ENCODE measurements at places on chromosomes 2 and 18.

DNA sequence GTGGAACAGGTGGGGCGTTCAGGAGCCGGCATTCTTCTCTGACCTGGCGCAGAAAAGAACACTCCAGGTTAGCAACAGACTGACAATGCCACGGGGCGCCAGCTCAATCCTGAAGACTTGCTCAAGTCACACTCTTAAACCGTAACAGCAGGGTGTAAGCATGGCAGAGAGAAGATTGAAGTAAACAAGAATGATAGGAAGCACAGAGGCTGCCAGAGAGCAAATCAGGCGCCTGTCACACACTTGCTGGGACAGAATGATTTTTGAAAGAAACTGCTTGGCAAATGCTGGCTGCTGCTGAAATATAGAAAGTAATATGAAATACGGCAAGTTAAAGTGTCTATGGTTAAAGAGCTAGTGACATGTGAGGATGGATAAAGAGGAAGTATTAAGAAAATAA lies 80.5 kb downstream of the MEP1B start:
- no peaks in the 10 kb centered on the region for H3K4me1 ChIP-seq
- H3K36me3 ChIP-seq, result no peaks in the 10 kb centered on the region
- no peak for DNase-seq
- H3K27me3 ChIP-seq, result peaks cover 9% of the 10 kb centered on the region

DNA sequence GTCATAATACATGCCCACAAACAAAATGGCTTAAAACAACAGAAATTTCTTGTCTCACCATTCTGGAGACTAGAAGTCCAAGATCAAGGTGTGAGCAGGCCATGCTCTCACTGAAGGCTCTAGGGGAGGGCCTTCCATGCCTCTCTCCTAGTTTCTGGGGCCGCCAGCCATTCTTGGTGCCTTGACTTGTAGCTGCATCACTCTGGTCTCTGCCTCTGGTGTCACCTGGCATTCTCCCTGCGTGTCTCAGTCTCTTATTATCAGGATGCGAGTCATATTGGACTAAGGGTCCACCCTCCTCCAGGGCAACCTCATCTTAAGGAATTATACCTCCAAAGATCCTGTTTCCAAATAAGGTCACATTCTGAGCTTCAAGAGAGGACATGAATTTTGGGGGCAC lies 76.1 kb downstream of the KCNF1 start:
- no peak overlapping the region for H3K27ac ChIP-seq
- H3K36me3 ChIP-seq, result no peaks in the 10 kb centered on the region
- no peaks in the 10 kb centered on the region for H3K4me1 ChIP-seq
- DNase-seq, result no peak

DNA sequence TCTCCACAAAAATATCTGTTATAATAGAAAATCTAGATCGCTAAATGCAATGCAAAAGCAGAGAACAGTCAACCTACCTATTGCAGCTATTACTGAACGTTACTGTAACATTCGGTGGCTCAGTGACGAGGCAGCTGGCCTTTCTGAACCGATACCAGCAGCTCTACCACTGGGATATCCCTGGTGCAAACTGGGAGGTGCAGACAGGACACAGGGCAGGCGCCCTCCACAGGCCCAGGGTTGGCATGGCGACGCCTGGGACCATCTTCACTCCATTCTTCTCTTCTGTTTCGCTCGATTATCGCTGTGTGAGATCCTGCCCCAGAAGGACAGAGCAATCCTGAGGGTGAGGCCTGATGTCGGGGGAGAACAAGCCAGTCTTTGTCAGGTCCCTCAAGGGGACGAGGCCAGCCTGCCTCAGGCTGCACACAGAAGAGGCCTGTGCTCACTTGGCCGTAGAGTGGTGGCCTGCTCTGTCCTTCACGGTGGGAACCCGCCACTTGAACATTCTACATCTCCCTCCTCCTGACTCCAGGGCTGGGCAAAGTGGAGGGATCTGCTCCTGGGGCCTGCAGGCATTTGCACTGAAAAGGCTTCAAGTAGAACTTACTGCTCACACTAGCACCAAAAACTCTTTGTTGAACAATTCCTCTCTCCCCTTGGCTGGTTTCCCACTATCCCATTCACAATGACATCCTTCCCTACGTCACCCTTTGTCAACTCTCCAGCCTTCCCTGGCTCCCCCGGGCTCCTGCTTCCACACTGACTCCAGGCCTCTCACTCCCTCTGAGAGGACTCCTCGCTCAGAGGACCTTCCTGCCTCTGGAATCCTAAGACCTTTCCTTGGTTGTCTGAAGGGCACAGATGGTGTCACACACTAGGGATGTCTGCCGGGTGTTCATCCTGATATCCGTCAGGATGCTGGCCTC lies 49.7 kb downstream of the CYRIA start:
- no peaks in the 10 kb centered on the region for H3K4me1 ChIP-seq
- no peak overlapping the region for H3K4me3 ChIP-seq
- no peak for DNase-seq
- H3K36me3 ChIP-seq, result peaks cover 5% of the 10 kb centered on the region

GRCh38 chr2:12721566-12722446 lies 5.1 kb downstream of the TRIB2 start:
- no peak for DNase-seq
- H3K36me3 ChIP-seq, result peaks cover 7% of the 10 kb centered on the region
- H3K4me1 ChIP-seq, result peaks cover 87% of the 10 kb centered on the region
- H3K4me3 ChIP-seq, result peak overlapping the region; percentile 99
- no peaks in the 10 kb centered on the region for H3K27me3 ChIP-seq

DNA sequence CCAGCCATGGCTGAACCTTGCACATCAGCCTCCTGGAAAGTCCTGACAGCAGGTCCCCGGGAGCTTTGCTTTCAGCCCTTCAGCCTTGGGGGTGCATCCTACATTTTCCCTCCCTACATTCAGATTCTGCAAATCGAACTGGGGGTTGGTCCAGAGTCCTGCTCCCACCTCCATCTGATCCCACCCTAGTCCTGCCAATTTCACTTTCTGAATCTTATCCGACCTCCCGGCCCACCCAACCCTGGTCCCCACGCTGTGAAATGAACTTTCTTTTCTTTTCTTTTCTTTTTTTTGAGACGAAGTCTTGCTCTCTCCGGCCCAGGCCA lies 47.8 kb upstream of the ODC1 start:
- DNase-seq, result no peak
- H3K27me3 ChIP-seq, result peaks cover 18% of the 10 kb centered on the region
- H3K36me3 ChIP-seq, result no peaks in the 10 kb centered on the region
- no peak overlapping the region for H3K4me3 ChIP-seq
- no peak overlapping the region for H3K27ac ChIP-seq

- DNase-seq, result no peak
- peak overlapping the region; percentile 74 for H3K4me3 ChIP-seq
- no peaks in the 10 kb centered on the region for H3K36me3 ChIP-seq
- peak overlapping the region; percentile 95 for H3K27ac ChIP-seq
These were observed 22.3 kb downstream of the KLF7 start for GRCh38 chr2:207143215-207144172.

GRCh38 chr2:126932966-126933710 lies 34.4 kb downstream of the TEX51 start:
- DNase-seq, result no peak
- no peaks in the 10 kb centered on the region for H3K36me3 ChIP-seq
- H3K27me3 ChIP-seq, result peaks cover 48% of the 10 kb centered on the region
- H3K4me1 ChIP-seq, result peaks cover 14% of the 10 kb centered on the region
- H3K27ac ChIP-seq, result no peak overlapping the region

GRCh38 chr18:5106730-5107129 lies 90.3 kb downstream of the AKAIN1 start:
- H3K4me3 ChIP-seq, result no peak overlapping the region
- no peak for DNase-seq
- H3K4me1 ChIP-seq, result no peaks in the 10 kb centered on the region

DNA sequence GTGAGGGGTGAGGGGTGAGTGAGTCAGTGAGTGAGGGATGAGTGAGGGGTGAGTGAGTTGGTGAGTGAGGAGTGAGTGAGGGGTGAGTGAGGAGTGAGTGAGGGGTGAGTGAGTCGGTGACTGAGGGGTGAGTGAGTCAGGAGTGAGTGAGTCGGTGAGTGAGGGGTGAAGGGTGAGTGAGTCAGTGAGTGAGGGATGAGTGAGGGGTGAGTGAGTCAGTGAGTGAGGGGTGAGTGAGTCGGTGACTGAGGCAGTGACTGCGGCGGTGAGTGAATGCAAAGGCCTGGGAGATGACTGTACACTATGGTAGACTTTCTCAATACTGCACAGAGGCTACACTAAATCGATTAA lies 16.6 kb downstream of the THAP4 start:
- no peak for DNase-seq
- peaks cover 10% of the 10 kb centered on the region for H3K36me3 ChIP-seq
- peak overlapping the region; percentile 32 for H3K27ac ChIP-seq

DNA sequence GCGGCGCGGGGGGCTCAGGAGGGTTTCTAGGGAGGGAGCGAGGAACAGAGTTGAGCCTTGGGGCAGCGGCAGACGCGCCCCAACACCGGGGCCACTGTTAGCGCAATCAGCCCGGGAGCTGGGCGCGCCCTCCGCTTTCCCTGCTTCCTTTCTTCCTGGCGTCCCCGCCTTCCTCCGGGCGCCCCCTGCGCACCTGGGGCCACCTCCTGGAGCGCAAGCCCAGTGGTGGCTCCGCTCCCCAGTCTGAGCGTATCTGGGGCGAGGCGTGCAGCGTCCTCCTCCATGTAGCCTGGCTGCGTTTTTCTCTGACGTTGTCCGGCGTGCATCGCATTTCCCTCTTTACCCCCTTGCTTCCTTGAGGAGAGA lies 5.2 kb downstream of the PROC start:
- H3K4me1 ChIP-seq, result peaks cover 6% of the 10 kb centered on the region
- H3K4me3 ChIP-seq, result no peak overlapping the region
- H3K27me3 ChIP-seq, result peaks cover 16% of the 10 kb centered on the region
- DNase-seq, result no peak
- no peaks in the 10 kb centered on the region for H3K36me3 ChIP-seq

GRCh38 chr2:72926811-72927465 lies 9.6 kb downstream of the EMX1 start:
- H3K27ac ChIP-seq, result no peak overlapping the region
- peaks cover 21% of the 10 kb centered on the region for H3K27me3 ChIP-seq
- no peak for DNase-seq
- H3K36me3 ChIP-seq, result no peaks in the 10 kb centered on the region
- peaks cover 4% of the 10 kb centered on the region for H3K4me1 ChIP-seq

DNA sequence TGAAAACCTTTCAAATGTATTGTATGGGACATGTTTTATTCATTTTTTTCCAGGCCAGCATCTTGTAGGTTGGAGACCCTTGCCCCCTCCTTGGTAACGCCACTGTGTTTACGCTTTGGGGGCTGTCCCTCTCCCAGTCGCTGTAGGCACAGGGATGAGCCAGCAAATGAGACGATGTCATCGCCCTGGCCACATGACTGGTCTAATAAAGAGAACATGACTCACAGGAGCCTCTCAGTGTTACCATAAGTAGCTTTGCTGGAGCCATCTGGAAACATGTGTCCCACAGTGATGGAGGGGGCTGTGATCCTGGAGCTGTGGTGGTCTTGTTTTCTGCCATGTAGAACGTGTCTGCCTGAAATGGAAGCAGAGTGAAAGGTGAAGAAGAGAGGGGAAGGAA lies 78.9 kb downstream of the CD8B2 start:
- H3K4me3 ChIP-seq, result no peak overlapping the region
- H3K36me3 ChIP-seq, result no peaks in the 10 kb centered on the region
- peaks cover 41% of the 10 kb centered on the region for H3K27me3 ChIP-seq
- DNase-seq, result no peak
- no peak overlapping the region for H3K27ac ChIP-seq

- peaks cover 12% of the 10 kb centered on the region for H3K4me1 ChIP-seq
- no peak for DNase-seq
- H3K36me3 ChIP-seq, result no peaks in the 10 kb centered on the region
- peaks cover 3% of the 10 kb centered on the region for H3K27me3 ChIP-seq
- H3K27ac ChIP-seq, result no peak overlapping the region
These were observed 283.1 kb downstream of the SUCLG1 start for GRCh38 chr2:84175970-84176369.

DNA sequence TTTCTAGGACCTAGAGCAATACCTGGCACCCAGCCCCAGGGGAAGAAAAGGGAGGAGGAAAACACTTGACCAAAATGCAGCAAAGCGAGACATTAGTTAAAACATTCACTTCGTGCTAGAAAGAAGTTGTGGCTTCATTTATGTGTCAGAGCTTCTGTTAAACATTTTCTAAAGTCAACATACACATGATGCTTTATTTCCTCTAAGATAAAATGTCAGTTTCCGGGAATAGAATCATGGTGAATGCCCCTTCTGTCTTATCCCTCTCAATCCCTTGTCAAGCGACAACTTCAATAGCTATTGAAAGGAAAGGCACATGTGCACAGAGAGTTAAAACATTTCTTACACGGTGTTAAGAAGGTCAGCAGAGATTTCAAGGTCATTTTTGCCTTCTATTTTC lies 404.6 kb upstream of the CWC22 start:
- H3K27me3 ChIP-seq, result no peaks in the 10 kb centered on the region
- no peaks in the 10 kb centered on the region for H3K4me1 ChIP-seq
- H3K36me3 ChIP-seq, result no peaks in the 10 kb centered on the region
- no peak overlapping the region for H3K4me3 ChIP-seq
- DNase-seq, result no peak

DNA sequence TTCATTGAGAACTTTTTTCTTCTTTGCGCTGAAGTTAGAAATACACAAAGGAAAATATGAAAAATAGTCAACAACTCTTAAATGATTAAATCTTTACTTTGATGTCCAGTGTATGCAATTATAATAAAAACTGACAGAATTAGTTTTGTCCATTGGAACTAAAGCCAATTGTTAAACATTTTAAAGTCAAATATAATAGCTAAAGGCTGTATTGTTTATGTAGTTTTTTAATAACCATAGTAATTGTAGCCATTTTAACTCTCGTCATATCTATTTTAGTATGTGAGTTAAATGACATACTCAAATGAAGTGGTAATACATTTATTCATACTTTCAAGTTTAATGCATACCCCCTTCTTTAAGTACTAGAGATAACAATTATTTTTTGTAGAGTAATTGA lies 4.7 kb upstream of the COBLL1 start:
- DNase-seq, result no peak
- H3K27me3 ChIP-seq, result peaks cover 17% of the 10 kb centered on the region
- no peak overlapping the region for H3K27ac ChIP-seq
- H3K4me3 ChIP-seq, result no peak overlapping the region

Data from natural killer cell treated with Interleukin-12 subunit alpha and Interleukin-12 subunit beta and Interleukin-15 and Interleukin-18, amount 100 ng/mL, for 72 hours (primary cell).